ENCODE measurements at places on chromosomes 4 and X.

GRCh38 chr4:166091146-166091545, 218.1 kb downstream of the TLL1 start:
- DNase-seq, result no peak

DNA sequence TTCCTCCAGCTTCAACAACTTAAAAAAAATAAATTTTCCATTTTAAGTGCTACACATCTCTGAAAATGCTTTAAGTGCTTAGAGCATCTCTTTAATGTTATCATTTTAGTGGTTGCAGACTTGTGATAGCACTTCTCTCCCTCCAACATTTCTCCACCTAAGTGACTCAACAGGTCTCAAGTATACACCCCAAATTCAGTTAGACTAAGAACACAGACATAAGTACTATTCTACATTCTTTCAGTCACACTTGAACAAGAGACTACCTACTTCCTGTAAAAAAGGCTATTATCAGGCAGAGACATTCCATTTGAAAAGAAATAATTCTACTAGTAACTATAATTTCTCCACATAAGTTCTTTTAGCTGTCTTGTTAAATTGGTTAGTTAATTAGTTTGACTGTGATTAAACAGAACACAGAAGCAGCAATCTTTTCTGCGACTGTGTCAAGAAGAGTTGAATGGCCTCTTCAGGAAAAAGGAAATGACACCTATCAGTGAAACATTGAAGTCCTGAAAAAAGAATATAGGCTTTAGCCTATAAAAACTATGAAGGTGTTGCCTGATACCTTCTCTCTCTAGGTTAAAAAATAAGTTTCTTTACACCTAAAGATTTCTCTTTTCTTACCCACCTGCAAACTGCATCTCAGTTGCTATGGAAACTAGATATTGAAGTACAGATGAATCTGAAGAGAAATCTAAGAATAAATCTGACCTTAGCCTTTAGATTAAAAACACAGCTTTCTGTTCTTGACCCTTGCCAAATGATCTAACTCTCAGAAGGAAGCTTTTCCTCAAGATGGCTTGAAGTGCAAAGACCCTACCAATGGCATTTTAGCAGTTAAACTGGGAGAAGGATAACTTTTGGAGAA, 18.0 kb downstream of the NAF1 start:
- DNase-seq, result no peak

GRCh38 chrX:10414862-10415261, 205.5 kb downstream of the MID1 start:
- DNase-seq, result no peak

GRCh38 chrX:107827852-107828251, 2.2 kb downstream of the MID2 start:
- no peak for DNase-seq

- no peak for DNase-seq
Observed at GRCh38 chr4:99161373-99162099, 17.4 kb upstream of the ADH4 start.

DNA sequence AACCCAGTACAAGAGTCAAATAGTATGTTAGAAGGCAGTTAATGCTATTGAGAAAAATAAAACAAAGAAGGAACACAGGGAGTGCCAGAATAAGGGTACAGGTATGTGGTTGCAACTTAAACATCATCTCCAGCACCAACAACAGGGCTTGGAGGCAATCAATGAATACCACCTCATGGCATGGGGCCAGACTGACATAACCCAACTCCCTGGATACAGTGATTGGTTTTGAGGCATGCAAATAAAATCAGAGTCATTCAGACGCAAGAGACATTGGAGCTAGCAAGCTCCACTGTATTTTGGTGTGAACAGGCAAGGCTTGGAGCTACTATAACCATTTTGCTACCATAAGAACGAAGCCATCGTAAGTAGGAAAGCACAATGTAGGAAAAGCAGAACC, 56.7 kb downstream of the PPP3CA start:
- DNase-seq, result no peak

DNA sequence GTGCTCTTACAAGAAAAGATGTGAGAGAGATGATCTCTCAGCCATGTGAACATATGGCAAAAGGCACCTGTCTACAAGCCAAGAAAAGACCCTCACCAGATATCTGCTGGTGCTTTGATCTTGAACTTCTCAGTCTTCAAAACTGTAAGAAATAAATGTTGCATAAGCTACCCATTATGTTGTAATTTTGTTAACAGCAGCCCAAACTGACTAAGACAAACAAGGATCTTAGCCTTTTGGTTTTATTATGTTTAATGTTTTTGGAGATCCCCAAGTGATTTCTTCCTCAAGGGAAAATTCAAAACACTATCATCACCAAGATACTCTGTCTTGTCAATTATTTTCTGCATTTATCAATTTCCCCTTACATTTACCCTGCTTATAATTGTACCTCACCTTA, 21.8 kb upstream of the CCNI start:
- no peak for DNase-seq

- no peak for DNase-seq
Observed at GRCh38 chr4:154465085-154465484, 26.5 kb downstream of the DCHS2 start.

All from activated CD8-positive, alpha-beta memory T cell treated with anti-CD3 and anti-CD28 coated beads for 1 hour (primary cell).